Activated CD4-positive, alpha-beta memory T cell treated with anti-CD3 and anti-CD28 coated beads for 36 hours (primary cell): ENCODE measurements at places on chromosomes 3 and 15. TPM values are rescaled to one million over a fixed set of nuclear protein-coding genes. Genes with fewer than 3 reads are reported as not detected.

DNA sequence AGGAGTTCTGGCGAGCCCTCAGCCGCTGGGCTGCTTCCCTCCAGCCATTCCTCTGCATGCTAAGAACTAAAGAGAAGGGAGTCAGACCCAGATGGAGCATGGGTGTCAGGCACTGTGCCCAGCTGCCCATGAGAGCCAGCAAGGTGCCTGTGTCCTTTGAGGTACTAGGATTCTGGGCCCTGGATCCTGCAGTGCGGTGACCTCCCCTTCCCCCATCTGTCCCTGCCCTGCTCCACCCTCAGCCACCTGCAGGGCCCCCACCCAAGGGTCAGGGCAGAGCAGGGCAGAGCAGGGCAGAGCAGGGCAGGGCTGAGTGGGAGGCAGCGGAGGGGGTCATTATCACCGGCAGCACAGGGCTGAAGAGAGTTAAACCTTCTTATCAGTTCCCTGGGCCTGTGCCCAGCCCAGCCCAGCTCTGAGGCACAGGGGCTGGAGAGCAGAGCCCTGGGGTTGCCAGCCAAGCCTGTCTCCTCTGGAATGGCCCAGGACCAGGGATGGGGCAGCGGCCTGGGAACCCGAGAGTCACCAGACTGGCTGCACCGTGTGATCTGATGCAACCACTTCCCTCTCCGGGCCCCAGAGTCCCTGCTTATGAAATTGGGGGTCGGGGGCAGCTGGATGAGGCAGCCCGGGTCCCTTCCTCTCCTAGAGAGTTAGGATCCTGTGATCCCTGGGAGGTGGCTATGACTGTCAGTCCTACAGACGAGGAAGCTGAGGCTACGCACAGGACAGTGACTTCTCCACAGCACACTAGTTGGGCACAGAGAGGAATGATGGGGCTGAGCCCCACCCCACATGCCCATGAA, 17.3 kb downstream of the ZDHHC19 start:
- H3K27me3 ChIP-seq: no peaks in the 10 kb centered on the region
- DNase-seq: no peak
- H3K36me3 ChIP-seq: no peaks in the 10 kb centered on the region
- H3K4me1 ChIP-seq: peaks cover 46% of the 10 kb centered on the region

The CELF6 gene
- total RNA-seq: 0.19 TPM

GRCh38 chr3:143206955-143207337, 87.4 kb downstream of the CHST2 start:
- no peaks in the 10 kb centered on the region for H3K27me3 ChIP-seq
- no peaks in the 10 kb centered on the region for H3K4me1 ChIP-seq
- no peak for DNase-seq
- no peak overlapping the region for H3K4me3 ChIP-seq

GRCh38 chr3:31981206-31982181, at the start of the genes OSBPL10 and ZNF860:
TSS of gene OSBPL10 (minus strand) at chr3:31981262. CDS start at chr3:31981179, 83 bp downstream.
TSS of gene ZNF860 (plus strand) at chr3:31981750. CDS start at chr3:31989080, 7,330 bp downstream.
- peaks cover 47% of the 10 kb centered on the region for H3K27me3 ChIP-seq
- H3K4me3 ChIP-seq: peak within 1 kb of the TSS; percentile 76
- peak; percentile 47 for DNase-seq
- H3K36me3 ChIP-seq: no peaks in the 10 kb centered on the region

DNA sequence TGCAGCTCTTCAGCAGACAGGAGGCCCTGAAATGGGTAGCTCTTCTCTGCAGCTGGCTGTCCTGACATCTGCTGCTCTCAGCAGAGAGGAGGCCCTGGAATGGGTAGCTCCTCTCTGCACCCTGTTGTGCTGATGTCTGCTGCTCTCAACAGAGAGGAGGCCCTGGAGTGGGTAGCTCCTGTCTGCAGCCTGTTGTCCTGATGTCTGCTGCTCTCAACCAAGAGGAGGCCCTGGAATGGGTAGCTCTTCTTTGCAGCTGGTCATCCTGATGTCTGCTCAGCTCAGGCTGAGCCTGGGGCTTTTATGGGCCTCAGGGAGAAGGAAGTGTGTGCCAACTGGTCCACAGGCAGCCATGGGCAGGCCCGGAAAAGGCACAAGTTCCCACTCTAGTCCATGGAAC, 66.6 kb downstream of the PIK3CB start:
- H3K27me3 ChIP-seq: no peaks in the 10 kb centered on the region
- peaks cover 24% of the 10 kb centered on the region for H3K36me3 ChIP-seq
- DNase-seq: peak; percentile 23
- no peak overlapping the region for H3K27ac ChIP-seq
- H3K4me1 ChIP-seq: peaks cover 18% of the 10 kb centered on the region

DNA sequence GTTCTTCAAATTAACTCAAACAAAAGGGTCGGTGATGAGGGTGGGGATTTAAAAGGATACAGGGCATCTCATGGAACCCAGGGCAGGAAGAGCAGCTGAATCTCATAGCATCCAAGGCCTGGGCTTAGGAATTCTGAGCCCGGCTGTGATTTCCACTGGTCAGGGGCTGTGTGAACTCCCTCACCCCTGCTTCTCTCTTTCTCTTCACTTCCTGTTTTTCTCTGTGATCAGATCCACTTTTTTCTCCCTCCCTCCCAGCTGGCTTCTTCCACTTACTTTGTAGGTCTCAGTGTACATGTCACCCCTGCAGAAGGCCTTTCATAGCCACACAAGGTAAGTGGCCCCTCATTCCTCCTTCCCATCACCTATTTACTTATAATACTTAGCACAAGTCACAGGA, 68.2 kb upstream of the CORO2B start:
- H3K4me1 ChIP-seq: no peaks in the 10 kb centered on the region
- H3K27ac ChIP-seq: no peak overlapping the region
- H3K4me3 ChIP-seq: no peak overlapping the region
- no peak for DNase-seq
- peaks cover 12% of the 10 kb centered on the region for H3K27me3 ChIP-seq

DNA sequence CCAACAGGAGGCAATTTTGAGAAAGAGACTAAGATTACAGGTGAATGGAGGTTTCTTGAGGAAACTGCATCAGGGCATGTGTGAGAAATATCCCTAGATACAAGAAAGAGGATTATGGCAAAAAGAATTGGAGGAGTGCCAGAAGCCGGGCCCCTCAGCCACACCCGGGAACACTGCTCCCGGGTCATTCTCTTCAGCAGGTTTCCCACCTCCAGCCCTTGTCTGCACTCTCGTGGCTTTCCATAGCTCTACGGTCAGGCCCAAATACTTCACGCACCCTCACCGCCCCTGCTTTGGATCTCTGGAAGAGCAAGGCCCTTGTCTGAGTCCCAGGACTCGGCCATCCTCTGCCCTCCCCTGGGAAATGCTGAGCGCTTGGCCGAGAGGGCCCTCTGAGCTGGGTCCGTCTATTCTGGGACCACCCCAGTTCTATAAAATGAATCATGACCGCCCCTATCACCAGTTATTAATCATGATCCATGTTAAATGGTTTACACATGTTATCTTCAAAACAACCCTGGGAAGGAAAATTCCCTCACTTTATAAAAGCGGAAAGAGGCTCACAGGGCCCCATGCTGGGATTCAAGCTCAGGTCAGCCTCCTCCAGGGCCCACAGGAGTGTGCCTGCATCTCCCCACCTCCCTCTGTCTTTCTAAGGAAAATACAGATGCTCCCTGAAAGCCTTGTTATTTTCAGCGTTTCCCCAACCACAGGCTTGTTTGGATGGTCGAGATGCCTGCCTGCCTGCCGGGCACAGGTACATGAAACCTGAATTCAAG, 38.8 kb upstream of the SPTBN5 start:
- peaks cover 13% of the 10 kb centered on the region for H3K36me3 ChIP-seq
- peak overlapping the region; percentile 98 for H3K27ac ChIP-seq
- no peak for DNase-seq
- H3K4me1 ChIP-seq: peaks cover 72% of the 10 kb centered on the region
- H3K4me3 ChIP-seq: no peak overlapping the region

GRCh38 chr3:159818399-159818798, 170.2 kb upstream of the IL12A start:
- no peaks in the 10 kb centered on the region for H3K4me1 ChIP-seq
- H3K27me3 ChIP-seq: peaks cover 8% of the 10 kb centered on the region
- H3K27ac ChIP-seq: no peak overlapping the region
- no peak for DNase-seq

- H3K27me3 ChIP-seq: peaks cover 8% of the 10 kb centered on the region
- no peaks in the 10 kb centered on the region for H3K36me3 ChIP-seq
- H3K4me3 ChIP-seq: no peak overlapping the region
- H3K4me1 ChIP-seq: peaks cover 6% of the 10 kb centered on the region
Measured at GRCh38 chr15:44798826-44799225, 62.5 kb downstream of the TRIM69 start.

DNA sequence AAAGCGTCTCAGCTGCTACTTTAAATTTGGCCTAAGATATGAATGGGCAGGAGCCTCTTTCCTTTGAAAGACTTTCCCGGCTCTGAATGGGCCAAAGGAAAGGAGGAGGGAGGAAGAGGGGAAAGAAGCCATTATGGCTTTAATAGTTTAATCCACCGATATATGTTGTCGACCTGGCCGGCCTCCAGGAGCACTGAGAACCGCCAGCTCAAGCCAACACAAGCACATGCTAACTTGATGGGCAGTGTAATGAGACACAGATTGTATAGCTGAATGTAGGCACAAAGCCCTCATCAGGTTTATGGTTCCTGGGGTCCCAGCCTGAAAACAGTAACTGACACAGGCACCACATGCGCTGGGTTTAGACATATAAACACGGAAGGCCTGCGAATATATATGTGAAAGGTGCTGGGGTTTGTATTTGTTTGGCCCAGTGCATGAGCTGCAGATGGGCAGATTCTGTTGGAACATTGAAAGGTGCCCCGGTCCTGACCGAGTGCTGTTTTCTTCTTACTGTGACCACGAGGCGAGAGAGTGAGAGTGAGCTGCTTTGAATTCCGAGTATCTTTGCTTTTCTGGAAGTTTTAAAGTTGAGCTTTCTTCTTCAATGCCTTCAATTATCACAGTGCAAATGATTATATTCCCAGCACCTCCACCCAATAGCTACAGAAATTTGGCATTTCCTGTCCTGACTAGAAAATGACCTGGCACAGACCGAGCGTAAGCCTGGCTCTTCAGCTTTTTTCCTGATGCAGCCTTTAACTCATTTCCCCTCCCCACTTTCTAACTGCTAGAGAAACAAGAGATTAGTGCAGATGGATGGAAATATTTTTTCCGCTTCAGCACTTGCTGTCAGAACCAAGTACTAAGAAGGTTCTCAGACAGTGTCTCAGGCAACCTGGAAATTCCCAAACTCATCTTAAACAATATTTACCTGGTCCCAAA, 267.3 kb downstream of the RORA start:
- H3K27me3 ChIP-seq: peaks cover 2% of the 10 kb centered on the region
- DNase-seq: no peak

GRCh38 chr3:192077795-192078497, 617.0 kb downstream of the PYDC2 start:
- H3K27ac ChIP-seq: no peak overlapping the region
- DNase-seq: no peak
- no peaks in the 10 kb centered on the region for H3K36me3 ChIP-seq
- no peaks in the 10 kb centered on the region for H3K4me1 ChIP-seq
- no peaks in the 10 kb centered on the region for H3K27me3 ChIP-seq
